Stimulated activated CD4-positive, alpha-beta T cell treated with anti-CD3 and anti-CD28 coated beads, Interleukin-12 subunit alpha, Interleukin-12 subunit beta, amount 100 ng/mL, for 48 hours (primary cell): ENCODE measurements at places on chromosomes 2 and 18.

GRCh38 chr2:205660521-205661124 is 21.7 kb upstream of the NRP2 start:
- no peak for DNase-seq

DNA sequence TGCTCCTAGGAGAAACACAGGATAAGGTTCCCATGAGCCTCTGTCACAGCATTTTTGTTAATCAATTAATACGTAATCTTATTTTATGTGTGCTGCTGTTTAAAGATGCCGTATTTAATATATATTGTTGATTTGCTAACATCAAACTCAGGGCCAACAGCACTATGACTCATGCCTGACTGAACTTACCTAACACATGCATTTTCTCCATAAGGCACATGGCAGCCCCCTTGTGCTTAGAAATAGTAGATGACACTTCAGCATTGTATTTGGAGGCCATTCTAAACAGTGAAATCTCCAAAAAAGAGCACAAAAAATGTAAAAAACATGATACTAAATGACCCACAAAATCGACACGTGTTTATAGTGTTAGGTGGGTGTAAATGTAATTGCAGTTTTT is 314.8 kb downstream of the MYCN start:
- no peak for DNase-seq

DNA sequence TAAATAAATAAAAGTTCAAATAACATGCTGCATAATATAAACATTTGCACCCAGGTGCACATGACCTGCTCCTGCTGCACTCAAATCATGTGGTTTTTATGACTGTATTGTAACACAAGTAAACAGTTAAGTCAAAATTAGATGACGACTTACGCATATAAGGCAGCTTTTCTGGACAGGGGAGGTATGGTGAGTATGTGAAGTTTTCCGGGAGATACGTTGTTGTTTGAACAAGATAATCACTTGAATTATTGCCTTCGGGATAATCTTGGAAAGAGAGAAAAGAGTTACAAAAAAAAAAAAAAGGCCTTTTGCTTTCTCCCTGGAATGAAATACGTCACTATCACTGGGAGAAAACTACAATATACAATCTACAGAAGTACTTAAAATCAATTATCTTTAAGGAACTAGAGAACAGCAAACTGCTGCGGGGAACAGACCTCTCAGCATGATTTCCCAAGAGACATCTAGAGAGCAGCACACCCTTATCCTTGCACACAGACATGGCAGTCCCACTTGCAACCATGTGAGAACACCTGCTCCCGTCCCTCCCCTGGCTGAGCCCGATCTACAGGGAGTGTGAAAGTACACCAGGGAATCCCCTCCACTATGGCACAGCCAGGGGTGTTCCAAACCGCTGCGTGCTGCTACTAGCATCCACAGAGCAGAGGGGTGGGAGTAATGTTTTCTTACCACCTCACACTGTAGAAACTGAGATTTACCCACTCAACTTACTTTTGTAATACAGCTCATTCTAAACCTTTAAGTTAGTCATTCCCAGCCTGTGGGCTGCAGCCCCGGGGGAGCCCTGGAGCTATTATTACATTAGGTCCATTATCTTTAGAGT is 26.3 kb downstream of the B4GALT6 start:
- peak; percentile 25 for DNase-seq

GRCh38 chr2:191932286-191932685 is 85.4 kb upstream of the CAVIN2 start:
- no peak for DNase-seq

- no peak for DNase-seq
Observed at GRCh38 chr2:197556456-197556855, 40.6 kb downstream of the MOB4 start.

GRCh38 chr18:31789409-31789808 is 28.7 kb upstream of the SLC25A52 start:
- no peak for DNase-seq

GRCh38 chr18:57837917-57838548 is 34.9 kb upstream of the ATP8B1 start:
- peak; percentile 34 for DNase-seq

DNA sequence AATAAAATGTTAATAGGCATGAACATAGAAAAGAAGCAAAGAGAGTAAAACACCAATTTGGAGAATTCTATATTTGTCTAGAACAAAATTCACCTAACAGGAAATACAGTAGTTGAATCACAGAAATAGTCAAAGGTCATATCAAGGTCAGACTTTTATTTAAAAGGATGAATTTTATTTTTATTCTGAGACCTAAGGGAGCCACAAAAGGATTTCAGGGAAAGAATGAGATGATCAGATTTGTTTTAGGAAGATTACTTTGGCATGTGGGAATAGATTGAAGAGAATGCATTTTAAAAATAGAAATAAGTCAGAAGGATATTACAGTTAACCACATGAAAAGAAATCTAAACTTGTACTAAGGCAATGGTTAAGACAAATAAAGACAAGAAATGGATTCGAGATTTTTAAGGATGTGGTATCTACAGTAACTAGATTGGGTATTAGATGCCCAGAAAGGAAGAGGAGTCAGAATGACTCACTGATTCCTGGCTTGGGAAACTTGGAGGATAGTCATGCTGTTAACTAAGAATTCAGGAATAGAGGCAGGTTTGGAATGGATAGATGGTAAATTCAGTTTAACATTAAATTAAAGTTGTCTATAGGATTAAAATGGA is 56.0 kb downstream of the METTL4 start:
- DNase-seq: no peak

- no peak for DNase-seq
Observed at GRCh38 chr2:11286749-11287148, 57.7 kb downstream of the ROCK2 start.

DNA sequence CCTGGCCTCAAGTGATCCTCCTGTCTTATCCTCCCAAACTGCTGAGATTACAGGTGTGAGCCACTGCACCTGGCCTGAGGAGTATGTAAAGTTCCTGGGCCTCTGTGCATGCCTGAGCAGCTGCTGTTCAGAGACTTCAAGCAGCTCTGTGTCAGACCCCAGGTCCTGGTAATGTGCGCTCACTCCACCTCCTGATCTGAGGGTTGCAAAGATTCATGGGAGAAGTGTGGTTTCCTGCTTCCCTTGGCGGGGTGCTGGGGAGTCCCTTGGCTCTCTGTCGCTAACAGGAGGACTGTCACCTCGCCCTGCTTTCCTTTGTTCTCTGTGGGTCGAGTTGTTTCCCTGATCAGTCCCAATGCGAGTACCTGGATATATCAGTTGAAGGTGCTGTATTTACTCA is 8.6 kb upstream of the IL36A start:
- DNase-seq: peak; percentile 46

- DNase-seq: no peak
Observed at GRCh38 chr18:78908462-78909260, 71.0 kb upstream of the SALL3 start.

DNA sequence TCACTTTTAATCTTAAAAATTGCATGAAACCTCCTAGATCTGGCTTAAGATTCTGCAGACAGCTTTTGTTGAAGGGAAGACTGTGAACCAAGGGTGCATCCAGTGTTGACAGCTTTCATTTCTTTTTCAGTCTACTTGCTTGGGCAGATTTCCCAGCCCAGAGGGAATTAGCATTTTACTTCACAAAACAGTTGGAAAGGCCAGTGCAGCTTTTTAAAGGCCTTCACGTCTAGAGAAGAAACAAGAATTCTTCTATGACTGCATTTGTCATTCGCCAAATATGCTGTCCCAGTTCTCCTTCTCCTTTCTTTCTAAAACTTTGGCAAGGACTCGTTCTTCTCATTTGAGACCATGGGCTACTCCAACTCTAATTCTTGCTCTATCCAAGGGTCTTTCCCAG is 17.4 kb downstream of the NTSR2 start:
- no peak for DNase-seq

DNA sequence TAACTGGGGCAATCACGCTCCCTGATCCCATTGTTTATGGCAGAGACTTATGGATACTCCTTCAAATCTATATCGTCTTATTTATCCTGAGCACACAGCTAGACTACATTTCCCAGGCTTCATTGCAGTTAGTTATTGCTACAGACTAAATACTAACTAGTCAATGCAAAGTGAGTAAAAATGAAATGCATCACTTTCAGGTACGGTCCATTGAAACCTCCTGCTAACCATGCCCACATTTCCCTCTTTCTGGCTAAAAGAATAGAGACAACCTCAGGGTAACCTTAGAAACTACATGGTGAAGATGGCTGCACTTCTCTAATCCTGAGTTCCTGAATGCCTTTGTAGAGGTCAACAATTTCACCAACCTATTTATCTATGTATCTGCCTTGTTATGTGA is 437.4 kb downstream of the EPHA4 start:
- no peak for DNase-seq

DNA sequence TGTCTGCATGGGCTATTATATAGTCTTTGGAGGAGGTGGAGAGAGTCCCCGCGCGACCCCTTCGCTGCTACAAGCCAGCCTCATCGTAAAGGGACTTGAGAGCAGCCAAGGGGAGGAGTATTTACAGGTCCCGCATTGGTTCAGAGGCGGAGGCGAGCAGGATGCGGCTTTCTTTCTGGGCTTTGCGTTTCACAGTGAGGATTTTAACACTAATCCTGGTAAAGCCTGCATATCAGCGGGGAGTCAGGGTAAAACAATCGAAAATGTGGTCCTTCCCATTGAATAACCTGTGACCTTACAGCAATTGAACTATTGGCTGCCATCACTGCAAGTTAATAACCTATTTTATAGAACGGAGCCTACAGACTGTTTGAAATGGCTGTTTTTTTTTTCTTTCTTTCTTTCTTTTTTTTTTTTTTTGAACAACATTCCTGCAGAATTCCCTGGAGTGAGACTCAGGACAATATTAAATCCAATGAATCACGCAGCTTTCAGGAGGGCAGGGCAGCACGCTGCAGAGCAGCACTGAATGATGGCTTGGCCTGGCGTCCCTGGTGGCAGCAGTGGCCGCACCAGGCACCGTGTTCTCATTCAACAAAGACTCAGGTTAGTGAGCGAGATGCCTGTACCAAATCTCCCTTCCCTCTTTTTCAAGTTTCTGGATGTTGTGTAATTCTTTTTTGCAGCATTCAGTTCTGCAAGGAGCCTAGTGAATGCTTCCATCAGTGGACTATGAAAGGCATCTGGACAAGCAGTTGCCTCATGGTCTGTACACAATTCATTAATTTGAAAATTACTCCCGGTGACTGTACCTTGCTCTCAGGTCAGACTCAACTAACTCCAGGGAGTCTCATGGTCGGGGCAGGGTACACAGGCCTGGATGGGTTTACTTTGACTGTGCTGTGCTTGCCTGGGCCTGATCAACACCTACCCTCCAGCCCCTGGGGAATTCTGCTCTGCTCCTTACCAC is 19.8 kb downstream of the SMIM21 start:
- DNase-seq: no peak

- DNase-seq: no peak
Observed at GRCh38 chr2:164473021-164473420, 148.3 kb downstream of the GRB14 start.
